ENCODE measurements at places on chromosomes 4 and X.

DNA sequence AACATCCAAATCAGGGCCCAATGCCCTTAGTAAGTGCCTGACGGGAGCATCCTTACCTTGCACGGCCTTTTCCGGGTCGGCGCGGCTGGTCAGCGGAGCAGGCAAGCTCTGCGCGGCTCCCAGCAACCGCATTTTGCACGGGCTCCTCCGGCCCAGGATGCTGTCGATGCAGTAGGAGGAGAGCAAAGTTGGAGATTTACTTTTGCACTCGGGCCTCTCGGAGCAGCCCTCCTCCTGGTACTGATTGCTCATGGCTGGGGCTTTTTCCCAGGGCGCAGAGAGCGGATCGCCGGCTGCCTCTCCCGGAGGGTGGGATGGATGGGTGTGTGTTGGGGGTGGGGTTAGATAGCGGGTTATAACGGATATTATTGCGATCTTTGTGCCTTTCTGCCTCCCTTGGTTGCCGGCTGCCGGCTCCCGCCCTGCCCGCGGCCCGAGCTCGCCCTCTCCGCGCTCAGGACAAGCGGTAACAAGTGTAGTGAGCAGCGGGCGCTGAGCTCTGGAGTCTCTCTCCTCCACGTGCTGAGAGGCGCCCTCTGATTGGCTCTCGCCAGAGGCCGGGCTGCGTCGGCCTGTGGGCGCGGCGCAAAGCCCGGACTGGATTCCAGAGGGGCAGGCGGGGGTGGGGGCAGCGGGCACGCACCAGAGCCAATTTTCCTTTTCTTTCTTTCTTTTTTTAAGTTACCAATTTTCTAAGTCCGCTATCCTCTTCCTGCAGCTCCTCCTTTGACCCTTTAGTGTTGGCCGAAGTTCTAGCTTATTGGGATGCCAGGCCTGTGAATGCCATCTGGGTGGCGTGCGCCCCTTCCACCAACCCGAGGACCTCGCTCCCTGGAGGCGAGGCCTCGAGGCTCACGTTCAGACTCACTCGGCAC lies at the start of gene ARX:
Gene ARX, minus strand, starts transcription at position 480 of the 875 bp plus-strand sequence. Its CDS starts 228 bp downstream, at position 252.
- DNase-seq, result peak; percentile 79
- no peak within 1 kb of the TSS for H3K27ac ChIP-seq

GRCh38 chrX:140091125-140091886 lies 126.0 kb upstream of the CXorf66 start:
- DNase-seq, result peak; percentile 37
- no peaks in the 10 kb centered on the region for H3K4me1 ChIP-seq
- H3K36me3 ChIP-seq, result no peaks in the 10 kb centered on the region
- peak overlapping the region; percentile 61 for H3K4me3 ChIP-seq

DNA sequence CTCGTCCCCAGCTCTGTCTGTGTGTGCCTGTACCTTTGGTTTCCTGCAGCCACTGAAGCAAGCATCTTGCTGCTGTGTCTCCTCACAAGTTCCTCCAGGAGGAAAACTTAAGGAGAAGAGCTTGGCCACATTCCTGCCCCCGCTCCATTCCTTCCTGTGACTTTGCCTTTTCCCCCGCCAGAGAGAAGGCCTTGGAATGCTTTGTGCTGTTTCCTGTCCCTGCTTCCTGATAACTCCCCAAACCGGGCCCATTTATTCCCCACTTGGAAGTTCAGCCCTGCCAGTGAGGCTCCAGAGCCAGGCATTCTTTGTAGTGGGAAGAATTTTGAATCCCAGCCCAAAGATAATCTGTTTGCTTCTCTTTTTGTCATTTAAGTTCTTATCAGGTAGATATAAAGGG lies 33.1 kb downstream of the SMIM10L2A start:
- no peak overlapping the region for H3K4me3 ChIP-seq
- peaks cover 4% of the 10 kb centered on the region for H3K4me1 ChIP-seq
- H3K27me3 ChIP-seq, result no peaks in the 10 kb centered on the region
- no peak for DNase-seq
- no peaks in the 10 kb centered on the region for H3K36me3 ChIP-seq

GRCh38 chr4:4779486-4779885 lies 80.0 kb upstream of the MSX1 start:
- no peaks in the 10 kb centered on the region for H3K27me3 ChIP-seq
- H3K27ac ChIP-seq, result no peak overlapping the region

GRCh38 chr4:61741327-61742096 lies 541.4 kb downstream of the ADGRL3 start:
- no peak overlapping the region for H3K4me3 ChIP-seq
- peaks cover 22% of the 10 kb centered on the region for H3K4me1 ChIP-seq
- H3K27me3 ChIP-seq, result no peaks in the 10 kb centered on the region
- H3K36me3 ChIP-seq, result peaks cover 22% of the 10 kb centered on the region
- no peak overlapping the region for H3K27ac ChIP-seq
- DNase-seq, result no peak

DNA sequence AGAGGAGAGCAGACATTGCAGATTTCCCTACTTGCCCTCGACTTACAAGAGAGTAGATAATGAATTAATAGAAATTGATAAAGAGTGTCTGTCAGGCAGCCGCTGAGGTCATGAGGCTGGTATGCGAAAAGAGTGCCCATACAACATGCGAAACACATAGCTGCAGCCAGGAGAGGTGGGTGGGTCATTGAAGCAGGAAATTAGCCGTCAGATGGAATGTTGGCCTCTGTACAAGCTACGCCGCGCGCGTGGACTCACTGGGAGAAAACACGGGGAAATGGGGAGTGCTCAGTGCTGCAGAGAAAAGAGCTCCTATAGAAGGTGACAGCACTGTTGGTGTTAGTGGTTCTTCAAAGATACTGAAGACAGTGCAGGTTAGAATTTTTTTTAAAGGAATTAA lies 125.1 kb downstream of the RAPGEF2 start:
- no peaks in the 10 kb centered on the region for H3K27me3 ChIP-seq
- H3K36me3 ChIP-seq, result peaks cover 14% of the 10 kb centered on the region
- peak; percentile 61 for DNase-seq
- peak overlapping the region; percentile 94 for H3K27ac ChIP-seq
- H3K4me1 ChIP-seq, result peaks cover 47% of the 10 kb centered on the region

DNA sequence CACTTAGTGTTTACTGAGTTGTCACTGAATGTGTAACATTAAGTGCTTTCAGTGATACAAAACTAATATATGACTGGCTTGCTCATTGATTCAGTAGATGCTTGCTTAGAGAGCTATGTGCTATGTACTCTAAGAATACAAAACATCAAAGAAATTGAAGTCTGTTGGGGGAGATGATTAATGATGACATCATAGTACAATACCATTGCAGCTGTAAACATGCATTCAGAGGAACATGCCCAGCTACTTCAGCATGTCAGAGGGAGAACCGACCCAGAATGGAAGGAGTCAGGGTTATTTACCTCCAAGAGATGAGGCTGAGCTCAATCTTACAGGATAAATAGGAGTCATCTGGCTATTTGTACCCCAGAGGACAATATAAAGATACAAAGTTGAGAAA lies 290.8 kb downstream of the TENM3 start:
- no peaks in the 10 kb centered on the region for H3K36me3 ChIP-seq
- peaks cover 3% of the 10 kb centered on the region for H3K4me1 ChIP-seq
- H3K27me3 ChIP-seq, result no peaks in the 10 kb centered on the region
- H3K4me3 ChIP-seq, result no peak overlapping the region
- DNase-seq, result no peak

DNA sequence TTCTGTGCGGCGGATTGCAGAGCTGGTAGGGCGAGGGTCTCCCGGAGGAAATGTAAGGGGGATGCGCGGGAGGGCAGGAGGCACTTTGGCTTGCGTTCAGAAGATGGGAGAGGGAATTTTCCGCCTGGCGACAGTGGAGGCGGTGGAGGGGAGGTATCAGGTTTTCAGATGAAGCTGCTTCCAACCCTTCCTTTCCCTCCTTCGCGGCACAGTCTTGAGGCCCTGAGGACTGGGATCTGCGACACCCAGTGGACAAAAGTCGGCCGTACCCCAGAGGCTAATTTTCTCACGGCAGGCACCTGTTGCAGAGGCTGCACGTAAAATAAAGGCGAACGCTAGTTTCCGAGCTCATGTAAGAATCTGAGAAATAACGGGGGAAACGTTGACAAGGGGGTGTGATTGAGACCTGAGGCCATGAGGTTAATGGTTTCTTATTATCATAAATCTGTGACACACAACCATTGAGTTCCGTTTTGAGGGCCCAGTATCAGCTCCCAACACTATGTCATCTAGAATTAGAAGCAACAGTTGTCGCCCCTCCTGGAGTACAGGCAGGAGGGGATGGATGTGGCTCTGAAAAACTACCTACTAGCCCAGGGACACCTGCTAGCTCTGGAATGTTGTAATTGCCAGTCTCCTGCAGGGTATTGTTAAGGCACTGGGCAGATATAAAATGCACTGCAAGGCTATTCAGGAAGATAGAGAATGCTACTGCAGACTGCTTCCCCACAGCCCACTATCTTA lies 1.1 kb downstream of the ZCCHC18 start:
- peak overlapping the region; percentile 83 for H3K27ac ChIP-seq
- peak overlapping the region; percentile 82 for H3K4me3 ChIP-seq
- no peaks in the 10 kb centered on the region for H3K27me3 ChIP-seq

GRCh38 chr4:8287343-8288280 lies 18.1 kb downstream of the HTRA3 start:
- H3K27me3 ChIP-seq, result no peaks in the 10 kb centered on the region
- H3K27ac ChIP-seq, result no peak overlapping the region
- H3K36me3 ChIP-seq, result no peaks in the 10 kb centered on the region

DNA sequence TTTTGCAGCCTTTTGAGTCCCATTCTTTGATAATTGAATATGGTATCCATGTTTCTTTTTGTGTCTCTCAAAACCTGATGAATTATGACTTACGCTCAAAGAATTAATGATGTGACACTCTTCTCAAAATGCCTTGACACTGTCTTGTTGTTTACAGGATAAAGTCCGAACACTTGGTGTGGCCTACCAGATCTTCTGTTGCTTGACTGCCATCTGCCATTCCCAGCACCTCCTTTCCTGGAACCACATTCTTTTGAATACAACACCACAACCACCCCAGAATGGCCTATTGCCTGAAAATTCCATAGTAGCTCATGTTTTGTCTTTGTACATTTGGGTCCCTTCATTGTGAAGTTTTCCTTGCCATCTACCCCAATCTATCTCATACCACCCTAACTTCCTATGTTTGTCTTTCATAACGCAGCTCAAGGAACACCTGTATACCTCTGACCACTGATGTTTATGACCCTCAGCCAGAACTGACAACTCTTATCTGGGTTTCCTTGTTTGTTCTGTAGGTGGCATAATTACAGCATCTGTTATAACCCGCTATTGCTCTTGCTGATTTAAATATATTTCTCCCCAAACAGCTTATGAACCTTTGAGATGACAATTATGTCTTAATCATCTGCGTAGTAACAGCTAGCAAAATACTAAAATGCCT lies 991.3 kb downstream of the RAB28 start:
- no peak for DNase-seq
- H3K4me1 ChIP-seq, result peaks cover 1% of the 10 kb centered on the region
- H3K27ac ChIP-seq, result no peak overlapping the region
- H3K27me3 ChIP-seq, result no peaks in the 10 kb centered on the region
- H3K36me3 ChIP-seq, result no peaks in the 10 kb centered on the region

DNA sequence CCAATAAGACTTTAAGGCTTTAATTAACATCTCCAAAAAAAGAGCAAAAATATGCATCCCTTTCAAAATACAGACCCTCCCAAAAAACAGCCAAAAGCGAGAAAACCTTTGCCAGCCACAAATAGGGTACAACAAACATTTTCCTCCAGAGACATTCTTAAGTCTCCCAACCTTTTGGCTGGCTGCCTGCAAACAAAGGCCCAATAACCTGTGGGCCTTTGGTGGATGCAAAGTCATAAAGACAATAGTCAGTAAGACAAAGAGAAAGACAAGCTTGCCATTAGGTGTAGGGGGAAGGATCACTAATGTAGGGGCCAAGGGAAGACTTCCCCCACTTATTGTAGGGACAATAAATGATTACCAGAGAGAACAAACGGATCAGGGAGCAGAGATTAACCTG lies 215.5 kb upstream of the ZFP42 start:
- no peak for DNase-seq
- H3K4me3 ChIP-seq, result no peak overlapping the region
- no peaks in the 10 kb centered on the region for H3K4me1 ChIP-seq
- no peaks in the 10 kb centered on the region for H3K36me3 ChIP-seq
- H3K27me3 ChIP-seq, result no peaks in the 10 kb centered on the region
- H3K27ac ChIP-seq, result no peak overlapping the region

GRCh38 chrX:16511796-16512776 lies 137.9 kb upstream of the S100G start:
- no peak overlapping the region for H3K4me3 ChIP-seq
- peak overlapping the region; percentile 62 for H3K27ac ChIP-seq
- H3K4me1 ChIP-seq, result peaks cover 14% of the 10 kb centered on the region
- DNase-seq, result no peak
- no peaks in the 10 kb centered on the region for H3K36me3 ChIP-seq
- H3K27me3 ChIP-seq, result no peaks in the 10 kb centered on the region

DNA sequence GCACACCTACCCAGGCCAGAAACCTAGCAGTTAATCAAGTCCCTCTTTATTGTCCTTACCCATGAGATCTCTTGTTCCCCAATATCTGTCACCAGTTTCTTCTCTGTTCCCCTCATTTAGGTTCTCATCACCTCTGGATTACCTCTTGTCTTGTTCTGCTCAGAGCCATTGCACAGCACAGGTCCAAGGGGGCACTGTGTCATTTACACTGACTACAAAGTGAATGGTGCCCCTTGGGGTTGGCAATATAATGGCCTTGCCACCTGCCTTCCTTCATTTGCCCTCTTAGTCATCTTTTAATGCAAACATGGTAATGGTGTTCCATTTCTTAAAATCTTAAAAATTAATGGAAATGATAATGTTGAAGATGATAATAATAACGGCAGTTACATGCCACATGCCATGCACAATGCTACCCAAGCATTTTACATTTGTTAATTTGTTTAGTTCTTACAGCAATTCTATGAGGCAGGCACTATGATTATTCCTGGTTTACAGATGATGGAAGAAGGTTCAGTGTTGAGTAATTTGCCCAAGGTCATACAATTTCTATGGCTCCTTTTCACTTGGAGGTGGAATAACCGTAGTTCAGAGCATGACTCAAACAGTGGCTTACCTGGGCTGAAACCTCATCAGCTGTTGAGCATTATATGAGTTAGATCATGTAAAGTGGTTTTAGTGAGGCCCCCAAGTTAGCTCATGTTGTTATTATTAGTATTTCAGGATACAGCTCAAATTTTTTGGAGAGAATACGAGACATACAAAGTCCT lies 117.9 kb downstream of the RASL11B start:
- H3K27me3 ChIP-seq, result no peaks in the 10 kb centered on the region
- DNase-seq, result no peak
- H3K36me3 ChIP-seq, result no peaks in the 10 kb centered on the region
- H3K4me1 ChIP-seq, result peaks cover 46% of the 10 kb centered on the region
- H3K27ac ChIP-seq, result no peak overlapping the region

DNA sequence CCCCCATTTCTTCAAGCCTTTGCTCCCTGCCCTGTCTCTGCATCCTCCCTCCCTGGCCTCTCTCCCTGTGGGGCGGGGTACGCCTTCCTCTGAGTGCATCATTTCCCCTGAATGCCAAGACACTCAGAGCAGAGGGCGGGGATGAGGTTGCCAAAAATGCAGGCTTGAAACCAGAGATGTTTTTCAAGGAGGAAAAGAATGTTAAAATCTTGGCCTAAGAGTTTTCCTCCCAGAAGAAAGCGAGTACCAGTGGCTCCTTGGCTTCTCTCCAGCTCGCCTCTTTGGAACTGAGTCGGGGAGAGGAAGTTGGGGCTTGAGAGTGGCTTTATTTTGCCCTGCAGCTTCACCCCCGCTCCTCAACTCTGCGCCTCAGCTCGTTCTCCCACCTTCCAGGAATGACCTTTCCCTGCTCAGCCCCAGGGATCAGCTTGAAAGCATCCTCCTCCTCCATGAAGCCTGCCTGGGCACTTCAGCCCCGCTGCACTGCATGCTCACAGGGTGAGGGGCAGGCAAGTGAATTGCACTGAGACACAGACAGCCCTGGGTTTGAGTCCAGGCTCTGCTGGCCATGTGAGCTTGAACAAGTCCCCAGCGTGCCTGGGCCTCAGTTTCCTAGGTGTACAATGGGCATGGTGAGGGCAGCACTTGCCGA lies 57.5 kb upstream of the SORCS2 start:
- no peak overlapping the region for H3K27ac ChIP-seq
- H3K4me3 ChIP-seq, result no peak overlapping the region
- H3K36me3 ChIP-seq, result no peaks in the 10 kb centered on the region
- H3K27me3 ChIP-seq, result peaks cover 2% of the 10 kb centered on the region
- H3K4me1 ChIP-seq, result peaks cover 33% of the 10 kb centered on the region
- no peak for DNase-seq
